Spinal cord (tissue), 10 donors: ENCODE measurements at places on chromosomes 6 and 20. TPM values are rescaled to one million over a fixed set of nuclear protein-coding genes. Genes with fewer than 3 reads are reported as not detected.

GRCh38 chr6:79631693-79632172, 604 bp downstream of the SH3BGRL2 start:
- H3K4me1 ChIP-seq = peaks cover 7% of the 10 kb centered on the region
- no peak for DNase-seq
- no peaks in the 10 kb centered on the region for H3K36me3 ChIP-seq
- peak overlapping the region; percentile 48 for H3K27ac ChIP-seq
- no peaks in the 10 kb centered on the region for H3K27me3 ChIP-seq

- H3K4me3 ChIP-seq = no peak overlapping the region
- DNase-seq = no peak
- no peaks in the 10 kb centered on the region for H3K27me3 ChIP-seq
- H3K27ac ChIP-seq = no peak overlapping the region
Observed at GRCh38 chr6:75968143-75968542, 104.3 kb downstream of the IMPG1 start.

Gene CNBD2
- polyA plus RNA-seq = 0.41 TPM

Gene SCRT2
- polyA plus RNA-seq = 8.2 TPM

DNA sequence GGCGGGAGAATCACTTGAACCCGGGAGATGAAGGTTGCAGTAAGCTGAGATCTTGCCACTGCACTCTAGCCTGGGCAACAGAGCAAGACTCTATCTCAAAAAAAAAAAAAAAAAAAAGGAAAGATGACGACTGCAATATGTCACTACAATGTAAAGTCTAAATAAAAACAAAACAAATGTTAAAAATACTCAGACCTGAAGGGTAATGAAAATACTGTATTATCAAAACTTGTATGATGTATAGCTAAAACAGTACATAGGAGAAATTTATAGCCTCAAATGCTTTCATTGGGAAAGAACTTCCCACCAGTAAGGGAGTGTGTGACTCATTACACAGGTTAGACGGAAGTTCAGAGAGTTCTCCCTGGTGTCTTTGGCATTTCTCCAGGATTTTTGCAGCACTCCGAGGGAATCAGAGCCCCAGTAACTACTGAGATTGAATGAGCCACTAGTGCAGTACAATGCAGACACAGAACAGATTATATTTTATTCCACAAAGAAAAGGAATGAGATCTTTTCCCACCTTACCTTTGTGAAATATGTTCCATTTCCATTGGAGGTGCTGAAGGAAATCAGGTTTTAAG, 12.5 kb upstream of the RALGAPB start:
- DNase-seq = no peak
- H3K4me3 ChIP-seq = no peak overlapping the region
- H3K27me3 ChIP-seq = no peaks in the 10 kb centered on the region
- H3K36me3 ChIP-seq = no peaks in the 10 kb centered on the region

GRCh38 chr6:22442826-22443225, 126.5 kb upstream of the HDGFL1 start:
- H3K4me3 ChIP-seq = no peak overlapping the region
- DNase-seq = no peak
- H3K36me3 ChIP-seq = no peaks in the 10 kb centered on the region
- H3K27me3 ChIP-seq = no peaks in the 10 kb centered on the region
- no peak overlapping the region for H3K27ac ChIP-seq

DNA sequence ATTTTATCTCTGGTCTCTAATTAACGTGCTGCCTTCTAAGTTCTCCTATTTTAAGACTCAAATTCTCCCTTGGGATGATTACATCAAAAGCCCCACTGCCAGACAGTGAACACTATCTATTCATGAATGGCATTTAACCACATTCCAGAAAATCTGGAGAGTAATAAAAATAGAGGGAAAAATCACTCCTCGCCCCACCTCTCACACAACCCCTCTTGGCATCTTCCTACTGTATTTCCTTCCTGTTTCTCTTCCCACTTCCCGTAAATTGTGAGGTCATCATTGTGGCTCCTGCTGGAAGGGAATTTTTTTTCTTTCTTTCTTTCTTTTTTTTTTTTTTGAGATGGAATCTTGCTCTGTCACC, 31.5 kb downstream of the RAB44 start:
- no peak for DNase-seq
- no peaks in the 10 kb centered on the region for H3K36me3 ChIP-seq
- H3K4me3 ChIP-seq = no peak overlapping the region
- H3K27me3 ChIP-seq = no peaks in the 10 kb centered on the region
- no peak overlapping the region for H3K27ac ChIP-seq

GRCh38 chr20:52619671-52620070, 352.5 kb upstream of the TSHZ2 start:
- no peak for DNase-seq
- no peaks in the 10 kb centered on the region for H3K27me3 ChIP-seq
- H3K27ac ChIP-seq = no peak overlapping the region
- no peak overlapping the region for H3K4me3 ChIP-seq

DNA sequence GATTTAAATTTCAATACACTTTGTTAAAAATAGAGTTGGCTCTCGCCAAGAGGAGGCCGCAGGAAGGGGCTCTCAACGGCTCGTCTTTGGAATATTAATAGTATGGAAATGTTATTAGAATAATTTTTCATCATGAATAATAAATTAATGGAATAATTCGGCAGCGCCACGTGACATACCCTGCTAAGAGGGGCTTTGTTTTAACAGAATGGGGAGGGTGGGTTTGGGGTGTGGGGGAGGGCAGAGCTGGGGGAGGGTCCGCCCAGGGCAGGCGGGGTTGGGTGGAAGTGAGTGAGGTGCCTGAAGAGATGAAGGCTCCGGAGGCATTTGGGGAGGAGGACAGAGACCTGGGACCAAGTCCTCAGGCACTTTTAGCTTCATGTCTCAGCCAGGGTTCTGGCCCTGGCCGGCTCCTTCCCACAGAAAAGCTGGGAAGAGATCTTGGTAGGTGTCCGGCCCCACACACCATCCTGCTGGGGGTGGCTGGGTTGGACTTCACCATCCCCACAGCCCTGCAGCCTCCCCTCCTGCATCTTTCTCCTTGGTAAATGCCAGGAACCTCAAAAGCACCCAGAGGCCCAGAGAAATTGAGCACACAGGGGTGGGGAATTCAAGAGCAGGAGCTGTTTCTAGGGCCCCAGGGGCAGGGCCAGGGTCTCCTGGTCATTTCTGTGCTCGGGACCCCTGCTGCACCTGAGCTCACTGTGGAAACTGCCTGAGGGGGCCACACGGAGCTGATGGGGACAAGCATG, 93.6 kb upstream of the BHLHE23 start:
- H3K36me3 ChIP-seq = no peaks in the 10 kb centered on the region
- H3K4me3 ChIP-seq = no peak overlapping the region
- peaks cover 31% of the 10 kb centered on the region for H3K27me3 ChIP-seq
- no peak for DNase-seq
- peaks cover 27% of the 10 kb centered on the region for H3K4me1 ChIP-seq
- H3K27ac ChIP-seq = no peak overlapping the region

GRCh38 chr6:43181621-43181941, 415 bp upstream of the CUL9 start:
- H3K4me3 ChIP-seq = peak overlapping the region; percentile 74
- H3K36me3 ChIP-seq = peaks cover 58% of the 10 kb centered on the region
- peaks cover 15% of the 10 kb centered on the region for H3K4me1 ChIP-seq
- peak overlapping the region; percentile 73 for H3K27ac ChIP-seq
- DNase-seq = no peak

Gene POU5F1
- polyA plus RNA-seq = 1.1 TPM

Gene RPS6KA2
- polyA plus RNA-seq = 33.3 TPM

GRCh38 chr6:87465051-87465450, 7.7 kb upstream of the SLC35A1 start:
- no peaks in the 10 kb centered on the region for H3K4me1 ChIP-seq
- no peak overlapping the region for H3K27ac ChIP-seq
- no peak for DNase-seq
- H3K4me3 ChIP-seq = no peak overlapping the region
- no peaks in the 10 kb centered on the region for H3K27me3 ChIP-seq

- H3K27me3 ChIP-seq = no peaks in the 10 kb centered on the region
- peaks cover 7% of the 10 kb centered on the region for H3K4me1 ChIP-seq
- H3K36me3 ChIP-seq = no peaks in the 10 kb centered on the region
Observed at GRCh38 chr6:41286544-41287346, at the start of gene TREM1. TREM1 (minus strand) TSS chr6:41286682; CDS start chr6:41286655, 27 bp downstream.

GRCh38 chr20:24708411-24709295, 239.2 kb downstream of the SYNDIG1 start:
- no peaks in the 10 kb centered on the region for H3K27me3 ChIP-seq
- H3K4me1 ChIP-seq = no peaks in the 10 kb centered on the region
- H3K27ac ChIP-seq = no peak overlapping the region
- DNase-seq = peak; percentile 38
- no peak overlapping the region for H3K4me3 ChIP-seq
